ENCODE measurements at places on chromosomes 12 and 14. TPM values are rescaled to one million over a fixed set of nuclear protein-coding genes. Genes with fewer than 3 reads are reported as not detected.

DNA sequence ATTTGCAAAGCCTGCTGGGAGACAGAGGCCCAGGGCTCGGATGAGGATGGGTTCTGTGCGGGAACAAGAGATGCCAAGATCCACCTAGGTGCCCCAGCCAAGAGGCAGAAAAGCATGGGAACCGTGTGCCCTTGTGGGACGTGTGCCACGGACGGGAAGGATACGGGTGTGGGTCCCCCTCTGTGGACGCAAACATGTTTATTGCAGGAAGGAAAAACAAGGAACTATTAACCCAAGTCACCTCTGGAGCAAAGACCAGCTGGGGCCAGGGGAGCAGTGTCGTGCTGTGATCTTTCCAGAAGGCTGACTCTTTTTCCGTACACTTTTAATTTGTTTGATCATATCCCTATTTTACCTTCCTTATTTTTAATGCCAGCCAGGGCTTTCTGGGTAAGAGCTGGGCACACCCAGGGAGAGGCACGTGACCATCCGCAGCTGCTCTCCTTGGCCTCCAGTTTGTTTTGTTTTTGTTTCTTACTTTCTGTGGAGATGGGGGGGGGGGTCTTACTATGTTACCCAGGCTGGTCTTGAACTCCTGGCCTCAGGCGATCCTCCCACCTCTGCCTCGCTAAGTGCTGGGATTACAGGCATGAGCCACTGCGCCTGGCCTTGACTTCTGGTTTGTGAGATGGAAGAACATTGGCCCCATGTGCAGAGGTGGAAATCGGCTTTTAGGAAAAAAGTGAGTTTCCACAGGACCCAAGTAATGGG is 20.7 kb downstream of the SCARB1 start:
- no peak for DNase-seq

Gene TTC6
- total RNA-seq, result not detected

Gene NEDD1
- total RNA-seq, result 12.5 TPM

GRCh38 chr14:104297721-104298401 is 159.5 kb downstream of the KIF26A start:
- DNase-seq, result peak; percentile 18

- DNase-seq, result no peak
Measured at GRCh38 chr14:94354638-94355185, 31.6 kb upstream of the SERPINA6 start.

GRCh38 chr12:66077542-66077941 is 53.0 kb downstream of the LLPH start:
- no peak for DNase-seq

DNA sequence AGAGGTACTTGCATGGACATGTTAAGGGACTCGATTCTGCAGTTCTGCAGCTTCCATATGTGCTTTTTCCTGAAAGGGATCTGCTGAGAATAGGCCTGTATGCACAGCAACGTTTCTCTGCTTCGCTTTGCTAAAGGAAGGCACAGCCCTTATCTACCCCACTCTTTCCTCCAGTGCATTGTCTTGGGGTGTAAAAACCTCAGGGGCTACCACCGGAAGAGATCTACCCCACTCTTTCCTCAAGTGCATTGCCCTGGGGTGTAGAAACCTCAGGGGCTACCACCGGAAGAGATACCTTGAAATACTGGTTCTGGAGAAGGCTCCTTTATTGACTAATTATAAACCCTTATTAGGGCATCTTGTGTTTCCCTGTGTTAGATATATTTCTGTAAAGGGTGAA is 52.9 kb downstream of the SEL1L start:
- no peak for DNase-seq

Gene RNASE3
- total RNA-seq, result not detected

- peak; percentile 70 for DNase-seq
Measured at GRCh38 chr14:94689218-94689984, 77.2 kb downstream of the SERPINA3 start.

DNA sequence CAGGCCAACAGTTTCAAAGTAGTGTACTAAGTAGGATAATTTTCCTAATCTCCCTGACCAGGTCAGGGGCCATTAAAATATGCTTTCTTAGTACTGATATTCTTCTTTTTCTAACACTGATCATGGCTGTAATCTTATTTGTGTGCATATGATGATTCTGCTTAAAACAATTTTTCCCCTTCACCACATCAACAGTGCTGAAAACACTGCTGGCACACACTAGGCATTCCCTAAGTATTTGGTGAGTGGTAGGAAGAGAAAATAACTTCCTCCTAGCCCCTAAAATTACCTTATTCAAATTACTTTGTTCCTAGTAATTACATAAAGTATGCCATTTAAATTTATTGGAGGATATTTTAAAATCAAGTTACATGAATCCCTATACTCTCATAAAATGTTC is 49.9 kb upstream of the BBS10 start:
- no peak for DNase-seq

DNA sequence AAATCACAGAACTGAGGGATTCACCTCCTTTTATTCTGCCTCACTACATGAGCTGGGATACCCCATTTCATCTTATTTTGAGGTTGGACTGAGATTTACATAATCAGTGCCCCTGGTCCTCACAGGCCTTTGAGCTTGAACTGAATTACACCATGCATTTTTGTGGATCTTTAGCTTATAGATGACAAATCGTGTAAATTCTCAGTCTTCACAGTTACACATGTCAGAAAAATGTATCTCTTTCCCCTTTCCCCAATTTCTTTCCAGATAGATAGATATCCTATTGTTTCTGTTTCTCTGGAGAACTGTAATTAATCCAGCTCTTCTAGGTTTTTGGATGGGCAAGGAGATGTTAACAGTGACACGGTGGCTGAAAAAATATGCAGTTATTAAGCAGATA is 1778.9 kb upstream of the SEL1L start:
- no peak for DNase-seq

- no peak for DNase-seq
Measured at GRCh38 chr14:95121911-95122620, 35.3 kb downstream of the DICER1 start.

Gene OLR1
- 0.35 TPM for total RNA-seq

- no peak for DNase-seq
Measured at GRCh38 chr12:106064721-106065021, 74.1 kb downstream of the NUAK1 start.

GRCh38 chr12:113333877-113334785 is 778 bp downstream of the SLC8B1 start:
- DNase-seq, result no peak

DNA sequence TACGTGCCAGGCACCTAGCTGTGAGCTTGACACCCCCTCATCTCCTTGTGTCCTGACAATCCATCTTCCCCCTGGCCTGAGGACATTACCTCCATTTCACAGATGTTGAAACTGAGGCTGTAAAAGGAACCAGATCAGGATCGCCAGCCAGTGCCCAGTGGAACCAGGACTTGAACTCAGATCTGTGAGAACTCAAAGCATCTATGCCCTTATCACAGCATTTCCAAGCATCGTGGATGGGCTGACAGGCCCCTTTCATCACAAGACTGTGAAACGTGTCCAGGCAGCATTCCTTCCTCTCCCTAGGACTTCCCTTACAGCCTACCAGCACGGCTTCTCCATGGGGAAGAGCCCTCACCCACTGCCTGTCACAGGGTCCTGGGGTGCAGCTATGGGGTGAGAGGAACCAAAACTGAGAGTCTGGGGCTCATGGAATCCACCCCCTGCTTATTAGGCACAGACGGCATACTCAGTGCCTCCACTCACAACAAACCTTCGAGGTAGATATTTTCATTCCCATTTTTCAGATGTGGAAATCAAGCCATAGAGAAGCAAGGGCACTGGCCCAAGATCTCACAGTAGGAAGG is 26.9 kb downstream of the CMKLR1 start:
- DNase-seq, result no peak

- DNase-seq, result peak; percentile 65
Measured at GRCh38 chr14:90426663-90427062, 29.8 kb downstream of the CALM1 start.

- no peak for DNase-seq
Measured at GRCh38 chr12:6425590-6426531, 18.9 kb upstream of the CD27 start.

- DNase-seq, result no peak
Measured at GRCh38 chr12:51533799-51534198, 57.2 kb upstream of the SCN8A start.

GRCh38 chr12:107775093-107775721 is 703 bp downstream of the ASCL4 start:
- DNase-seq, result peak; percentile 44

DNA sequence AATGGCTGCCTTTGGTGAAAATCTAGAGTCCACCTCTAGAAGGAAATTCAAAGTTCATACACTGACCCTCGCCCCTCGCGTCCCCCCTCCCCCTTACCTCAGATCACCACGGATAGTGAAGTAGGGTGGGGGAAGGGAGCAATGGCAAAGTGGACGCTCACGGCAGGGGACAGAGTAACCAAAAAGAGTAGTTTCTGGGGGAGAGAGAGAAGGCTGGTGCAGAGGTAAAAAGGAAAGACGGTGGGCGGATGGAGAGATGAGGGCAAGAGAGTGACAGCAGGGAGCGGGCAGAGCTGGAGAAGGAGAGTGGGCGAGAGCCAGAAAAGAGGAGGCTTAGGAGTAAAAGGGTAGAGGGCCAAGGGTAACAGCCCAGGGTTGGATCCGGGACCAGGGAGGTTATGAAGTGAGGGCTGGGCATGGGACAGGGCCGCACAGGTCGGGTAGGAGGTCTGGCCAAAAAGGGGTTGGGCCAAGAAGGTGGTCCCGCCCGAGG is 423 bp downstream of the ALDH6A1 start:
- no peak for DNase-seq

Gene RAD51AP1
- total RNA-seq, result 1.1 TPM

- no peak for DNase-seq
Measured at GRCh38 chr14:61652526-61653262, 42.6 kb upstream of the HIF1A start.

Gene GRIP1
- total RNA-seq, result 4.1 TPM

Gene SERPINA1
- 5.0 TPM for total RNA-seq

- DNase-seq, result no peak
Measured at GRCh38 chr12:26276709-26277108, 81.3 kb downstream of the SSPN start.

GRCh38 chr14:104239185-104239775 is 100.9 kb downstream of the KIF26A start:
- no peak for DNase-seq

- DNase-seq, result no peak
Measured at GRCh38 chr12:52086944-52087835, 7.7 kb downstream of the SMIM41 start.

Gene MYBPC1
- 8.3 TPM for total RNA-seq

DNA sequence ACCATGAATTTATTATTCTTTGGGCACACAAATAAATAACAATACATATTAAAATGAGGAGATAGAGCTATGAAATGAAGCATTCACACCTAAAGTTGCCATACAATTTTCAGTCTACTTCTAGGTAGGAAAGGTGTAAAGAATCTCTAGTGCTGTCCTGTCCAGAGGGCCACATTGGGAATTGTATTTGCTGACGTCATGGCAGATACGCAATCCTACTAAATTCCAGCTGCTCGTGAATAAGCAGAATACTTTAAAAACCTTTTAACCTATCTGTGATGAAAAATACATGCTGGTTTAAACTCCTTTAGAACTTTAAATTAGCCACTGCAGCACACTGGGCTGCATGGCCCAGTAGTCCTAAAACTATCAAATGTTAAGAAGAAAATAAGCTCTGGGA is 236.1 kb downstream of the FSCB start:
- no peak for DNase-seq

All from Right ventricle myocardium superior (tissue), 1 donor.